ENCODE measurements at places on chromosomes 12 and 14.

- H3K27me3 ChIP-seq, result no peaks in the 10 kb centered on the region
- DNase-seq, result peak; percentile 4
- H3K27ac ChIP-seq, result no peak overlapping the region
- H3K36me3 ChIP-seq, result no peaks in the 10 kb centered on the region
- no peaks in the 10 kb centered on the region for H3K4me1 ChIP-seq
- no peak overlapping the region for H3K4me3 ChIP-seq
Observed at GRCh38 chr14:105120056-105120455, 48.5 kb downstream of the JAG2 start.

DNA sequence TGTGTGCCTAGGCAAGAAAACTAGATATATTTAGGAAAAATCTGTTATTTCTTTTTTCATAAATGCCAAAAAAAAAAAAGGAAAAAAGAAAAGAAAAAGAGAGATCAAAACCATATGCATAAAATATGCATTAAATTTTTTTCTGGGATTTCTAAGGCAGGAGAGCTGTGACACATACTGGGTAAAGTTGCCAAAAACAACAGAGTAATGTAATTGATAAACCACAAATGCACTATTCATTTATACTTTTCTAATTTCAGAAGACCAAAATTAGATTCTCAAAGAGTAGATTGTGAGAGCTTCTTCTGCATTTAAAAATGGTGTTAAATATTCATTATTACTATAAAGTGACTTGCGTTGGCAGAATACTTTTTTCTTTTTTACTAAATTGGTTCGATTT lies 673.8 kb upstream of the MGAT4C start:
- no peak overlapping the region for H3K4me3 ChIP-seq
- no peaks in the 10 kb centered on the region for H3K36me3 ChIP-seq
- no peak overlapping the region for H3K27ac ChIP-seq
- H3K4me1 ChIP-seq, result no peaks in the 10 kb centered on the region

DNA sequence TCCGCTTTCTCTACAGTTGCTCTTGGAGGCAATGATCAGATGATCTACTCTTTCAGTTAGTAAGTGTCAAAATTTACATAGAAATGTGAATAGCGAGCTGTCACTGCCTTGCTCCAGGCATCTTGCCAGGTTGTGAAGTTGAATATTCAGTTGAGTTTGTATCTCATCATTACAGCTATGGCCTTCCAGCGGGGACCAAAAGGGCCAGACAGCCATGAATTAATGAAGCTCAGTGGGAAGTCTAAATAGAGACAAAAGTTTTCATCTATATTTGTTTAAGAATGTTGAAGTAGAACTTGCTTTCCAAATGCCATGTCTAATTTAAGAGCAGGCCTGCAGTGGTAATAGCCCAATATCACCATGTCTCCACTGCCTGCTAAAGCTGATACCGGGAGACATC lies 387.8 kb downstream of the FLRT2 start:
- no peak overlapping the region for H3K27ac ChIP-seq
- H3K27me3 ChIP-seq, result no peaks in the 10 kb centered on the region
- no peaks in the 10 kb centered on the region for H3K36me3 ChIP-seq

- no peak overlapping the region for H3K4me3 ChIP-seq
- no peak overlapping the region for H3K27ac ChIP-seq
- DNase-seq, result no peak
Observed at GRCh38 chr12:47534695-47535094, 171.1 kb downstream of the RPAP3 start.

GRCh38 chr12:5588176-5588575 lies 156.3 kb downstream of the NTF3 start:
- no peak for DNase-seq
- no peak overlapping the region for H3K4me3 ChIP-seq
- no peaks in the 10 kb centered on the region for H3K36me3 ChIP-seq
- no peak overlapping the region for H3K27ac ChIP-seq

DNA sequence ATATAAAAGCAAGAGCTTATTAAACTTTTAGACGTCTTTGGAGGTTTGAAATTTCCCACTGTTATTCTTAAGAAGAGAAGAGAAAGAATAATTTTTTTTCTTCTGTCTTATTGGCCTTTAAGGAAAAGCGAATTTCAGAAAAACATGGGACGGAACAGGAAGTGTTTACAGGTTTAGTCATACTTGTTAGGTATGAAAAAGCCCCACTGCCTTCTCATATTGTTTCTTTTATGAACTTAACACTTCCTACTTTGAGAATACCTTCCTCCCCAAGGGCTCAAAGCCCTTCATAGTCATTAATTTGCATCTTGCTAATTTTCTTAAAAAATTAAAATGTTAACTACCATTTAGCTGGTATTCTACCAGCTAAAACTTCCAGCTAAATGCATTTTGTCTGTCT lies 82.0 kb downstream of the ETV6 start:
- H3K4me1 ChIP-seq, result peaks cover 33% of the 10 kb centered on the region
- no peaks in the 10 kb centered on the region for H3K27me3 ChIP-seq
- no peak overlapping the region for H3K4me3 ChIP-seq
- H3K36me3 ChIP-seq, result no peaks in the 10 kb centered on the region

GRCh38 chr12:127802271-127802670 lies 464.7 kb upstream of the TMEM132C start:
- no peaks in the 10 kb centered on the region for H3K36me3 ChIP-seq
- no peak overlapping the region for H3K27ac ChIP-seq
- H3K27me3 ChIP-seq, result no peaks in the 10 kb centered on the region
- DNase-seq, result no peak

- no peak overlapping the region for H3K4me3 ChIP-seq
- no peak overlapping the region for H3K27ac ChIP-seq
- no peaks in the 10 kb centered on the region for H3K4me1 ChIP-seq
Observed at GRCh38 chr12:29104516-29104915, 44.6 kb upstream of the FAR2 start.

DNA sequence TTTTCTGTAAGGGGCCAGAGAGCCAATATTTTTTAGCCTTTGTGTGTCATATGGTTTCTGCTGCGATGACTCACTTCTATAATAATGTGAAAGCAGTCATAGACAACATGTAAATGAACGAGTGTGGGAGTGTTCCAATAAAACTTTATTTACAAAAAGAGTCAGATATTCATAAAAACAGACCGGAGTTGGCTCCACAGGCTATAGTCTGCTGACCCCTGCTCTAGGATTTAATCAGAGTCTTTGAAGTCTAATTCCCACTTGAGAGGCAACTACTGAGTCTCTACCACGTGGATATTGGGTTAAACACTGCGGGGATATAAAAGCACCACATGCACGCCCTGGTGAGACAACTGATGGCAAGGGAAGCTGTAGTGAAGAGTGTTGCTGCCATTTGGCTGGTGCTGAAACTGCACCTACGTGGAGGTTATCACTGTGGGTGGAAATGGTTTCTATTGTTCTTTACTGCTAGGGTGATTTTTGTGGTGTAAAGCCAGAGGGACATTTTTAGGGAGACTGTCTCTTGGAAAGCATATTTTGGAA lies 3.6 kb upstream of the NINJ2 start:
- no peak for DNase-seq
- H3K4me1 ChIP-seq, result peaks cover 11% of the 10 kb centered on the region
- H3K36me3 ChIP-seq, result no peaks in the 10 kb centered on the region
- no peak overlapping the region for H3K27ac ChIP-seq
- H3K4me3 ChIP-seq, result no peak overlapping the region

DNA sequence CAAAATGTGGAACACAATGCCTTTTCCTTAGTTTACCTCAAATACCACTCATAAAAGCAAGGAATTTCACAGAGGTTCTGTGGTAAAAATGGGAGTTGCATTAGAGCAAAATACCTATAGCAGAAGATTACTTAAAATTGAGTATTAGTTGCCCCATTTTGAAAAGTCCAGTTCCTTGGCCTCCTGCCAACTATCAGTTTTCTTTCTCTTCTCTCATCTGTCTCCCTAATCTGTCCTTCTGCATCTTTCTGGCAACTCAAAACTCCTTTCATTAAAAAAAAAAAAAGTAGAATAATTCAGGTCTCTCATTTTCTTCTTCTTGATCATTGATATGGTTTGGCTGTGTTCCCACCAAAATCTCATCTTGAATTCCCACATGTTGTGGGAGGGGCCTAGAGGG lies 127.3 kb downstream of the ATP23 start:
- no peak for DNase-seq
- no peaks in the 10 kb centered on the region for H3K4me1 ChIP-seq
- H3K27ac ChIP-seq, result no peak overlapping the region
- no peaks in the 10 kb centered on the region for H3K27me3 ChIP-seq

- no peaks in the 10 kb centered on the region for H3K4me1 ChIP-seq
- no peak overlapping the region for H3K27ac ChIP-seq
- H3K36me3 ChIP-seq, result no peaks in the 10 kb centered on the region
- DNase-seq, result no peak
- H3K4me3 ChIP-seq, result no peak overlapping the region
Observed at GRCh38 chr14:71230897-71231296, 323.6 kb downstream of the PCNX1 start.

- H3K27me3 ChIP-seq, result no peaks in the 10 kb centered on the region
- H3K4me3 ChIP-seq, result no peak overlapping the region
- H3K36me3 ChIP-seq, result no peaks in the 10 kb centered on the region
- DNase-seq, result no peak
- no peaks in the 10 kb centered on the region for H3K4me1 ChIP-seq
- H3K27ac ChIP-seq, result no peak overlapping the region
Observed at GRCh38 chr14:101088714-101089113, 185.2 kb upstream of the RTL1 start.

- no peaks in the 10 kb centered on the region for H3K27me3 ChIP-seq
- no peak overlapping the region for H3K27ac ChIP-seq
- no peak overlapping the region for H3K4me3 ChIP-seq
- no peaks in the 10 kb centered on the region for H3K36me3 ChIP-seq
Observed at GRCh38 chr12:97283297-97283696, 179.3 kb upstream of the RMST start.

DNA sequence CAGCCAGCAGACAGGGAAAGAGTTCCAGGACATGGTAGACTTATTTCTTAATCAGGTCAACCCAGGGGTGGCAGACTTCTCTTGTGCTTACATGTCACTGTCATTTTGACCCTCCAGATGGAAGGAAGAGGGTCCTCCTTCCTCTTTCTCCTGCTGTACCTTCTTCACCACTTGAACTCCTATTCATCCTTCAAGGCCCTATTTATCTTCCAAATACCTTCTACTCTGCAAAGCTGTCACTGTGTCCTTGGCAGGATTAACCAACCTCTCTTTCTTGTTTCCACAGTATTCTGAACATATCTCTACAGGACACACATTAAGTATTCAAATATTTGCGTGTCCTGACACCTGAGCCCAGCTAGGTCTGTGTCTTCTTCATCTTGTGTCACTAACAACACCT lies 163.1 kb downstream of the DICER1 start:
- no peak overlapping the region for H3K27ac ChIP-seq
- no peak overlapping the region for H3K4me3 ChIP-seq
- H3K36me3 ChIP-seq, result no peaks in the 10 kb centered on the region
- no peaks in the 10 kb centered on the region for H3K27me3 ChIP-seq

GRCh38 chr12:49636979-49637755 lies 13.8 kb downstream of the PRPF40B start:
- H3K36me3 ChIP-seq, result peaks cover 11% of the 10 kb centered on the region
- H3K4me1 ChIP-seq, result peaks cover 18% of the 10 kb centered on the region
- no peaks in the 10 kb centered on the region for H3K27me3 ChIP-seq
- peak; percentile 62 for DNase-seq

- DNase-seq, result no peak
- no peaks in the 10 kb centered on the region for H3K27me3 ChIP-seq
- no peaks in the 10 kb centered on the region for H3K4me1 ChIP-seq
- no peak overlapping the region for H3K27ac ChIP-seq
- H3K36me3 ChIP-seq, result no peaks in the 10 kb centered on the region
Observed at GRCh38 chr12:38831715-38832114, 73.7 kb downstream of the CPNE8 start.

DNA sequence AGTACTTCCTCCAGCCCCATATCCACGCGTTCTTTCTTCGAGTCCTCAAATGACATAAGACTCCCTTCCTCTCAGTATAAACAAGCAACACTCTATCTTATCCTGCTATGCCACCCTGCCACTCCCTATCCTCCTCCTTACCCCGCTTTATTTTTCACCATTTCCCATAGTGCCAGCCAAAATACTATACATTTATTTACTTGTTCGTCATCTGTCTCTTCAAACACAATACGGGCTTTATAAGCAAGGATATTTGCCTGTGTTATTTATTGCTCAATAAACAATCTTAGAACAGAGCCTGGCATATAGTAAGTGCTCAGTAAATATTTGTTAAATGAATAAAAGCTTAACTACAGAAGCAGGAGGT lies 444.9 kb downstream of the EGLN3 start:
- H3K4me3 ChIP-seq, result no peak overlapping the region
- H3K36me3 ChIP-seq, result no peaks in the 10 kb centered on the region
- H3K4me1 ChIP-seq, result no peaks in the 10 kb centered on the region
- no peak for DNase-seq
- no peak overlapping the region for H3K27ac ChIP-seq

- no peaks in the 10 kb centered on the region for H3K36me3 ChIP-seq
- no peaks in the 10 kb centered on the region for H3K4me1 ChIP-seq
- no peaks in the 10 kb centered on the region for H3K27me3 ChIP-seq
- no peak overlapping the region for H3K27ac ChIP-seq
Observed at GRCh38 chr14:74324931-74325361, 22.2 kb upstream of the ABCD4 start.

- no peak overlapping the region for H3K4me3 ChIP-seq
- no peaks in the 10 kb centered on the region for H3K4me1 ChIP-seq
- H3K36me3 ChIP-seq, result no peaks in the 10 kb centered on the region
- DNase-seq, result peak; percentile 3
- no peak overlapping the region for H3K27ac ChIP-seq
- no peaks in the 10 kb centered on the region for H3K27me3 ChIP-seq
Observed at GRCh38 chr14:42110167-42110566, 503.5 kb downstream of the LRFN5 start.

DNA sequence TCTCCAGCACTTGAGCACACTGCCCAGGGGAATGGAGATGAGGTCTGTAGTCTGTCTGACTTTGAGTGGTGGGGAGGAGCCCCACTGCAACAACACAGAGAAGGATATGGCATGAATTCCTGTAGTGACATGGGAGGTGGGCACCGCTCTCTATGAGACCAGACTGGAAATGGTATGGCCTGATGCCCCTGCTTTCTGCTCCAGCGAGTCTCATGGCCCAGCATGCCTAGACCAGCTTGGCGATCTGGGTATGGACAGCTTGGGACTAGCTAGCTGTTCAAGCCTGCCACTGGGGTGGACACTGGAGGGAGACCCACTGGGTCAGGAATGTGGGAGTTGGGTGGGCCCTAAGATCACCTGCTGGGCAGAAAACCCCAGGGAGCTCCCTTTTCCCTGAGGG lies 477.8 kb upstream of the SEL1L start:
- no peaks in the 10 kb centered on the region for H3K27me3 ChIP-seq
- no peaks in the 10 kb centered on the region for H3K4me1 ChIP-seq
- no peaks in the 10 kb centered on the region for H3K36me3 ChIP-seq
- H3K4me3 ChIP-seq, result no peak overlapping the region
- DNase-seq, result no peak
